ENCODE measurements at places on chromosomes 13 and 19.

DNA sequence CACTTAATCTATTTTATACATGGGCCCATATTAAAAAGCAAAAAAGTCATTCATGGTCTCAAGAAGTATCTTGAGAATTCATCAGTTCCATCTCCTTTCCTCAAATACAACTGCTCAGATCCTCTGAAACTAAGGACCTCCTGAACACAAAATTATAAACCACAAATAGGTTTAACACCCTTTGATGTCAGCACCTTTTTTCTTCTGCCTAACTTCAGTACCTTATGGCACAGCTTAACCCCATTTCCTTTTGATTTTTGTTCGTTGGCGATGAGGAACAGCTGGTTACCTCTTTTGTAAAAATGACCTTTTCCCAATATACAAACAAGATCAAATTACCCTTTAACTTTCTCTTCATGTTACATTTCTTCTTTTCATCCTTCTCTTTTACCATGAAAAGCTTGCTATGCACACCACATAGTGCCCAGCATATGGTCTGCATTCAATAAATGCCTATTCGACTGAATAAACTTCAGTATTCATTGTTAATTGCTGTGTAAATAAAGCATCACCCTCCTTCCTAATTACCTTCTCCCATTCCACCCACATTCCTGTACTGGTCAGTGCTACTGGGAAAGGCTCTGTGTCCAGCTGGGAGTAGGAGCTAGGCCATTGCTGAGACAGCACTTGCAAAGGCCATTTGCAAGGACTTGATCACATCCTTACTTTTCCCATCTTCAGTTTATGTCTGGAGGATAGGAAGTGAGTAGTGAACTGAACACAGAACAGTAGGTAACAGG lies 317.9 kb downstream of the SHISA2 start:
- DNase-seq, result no peak

DNA sequence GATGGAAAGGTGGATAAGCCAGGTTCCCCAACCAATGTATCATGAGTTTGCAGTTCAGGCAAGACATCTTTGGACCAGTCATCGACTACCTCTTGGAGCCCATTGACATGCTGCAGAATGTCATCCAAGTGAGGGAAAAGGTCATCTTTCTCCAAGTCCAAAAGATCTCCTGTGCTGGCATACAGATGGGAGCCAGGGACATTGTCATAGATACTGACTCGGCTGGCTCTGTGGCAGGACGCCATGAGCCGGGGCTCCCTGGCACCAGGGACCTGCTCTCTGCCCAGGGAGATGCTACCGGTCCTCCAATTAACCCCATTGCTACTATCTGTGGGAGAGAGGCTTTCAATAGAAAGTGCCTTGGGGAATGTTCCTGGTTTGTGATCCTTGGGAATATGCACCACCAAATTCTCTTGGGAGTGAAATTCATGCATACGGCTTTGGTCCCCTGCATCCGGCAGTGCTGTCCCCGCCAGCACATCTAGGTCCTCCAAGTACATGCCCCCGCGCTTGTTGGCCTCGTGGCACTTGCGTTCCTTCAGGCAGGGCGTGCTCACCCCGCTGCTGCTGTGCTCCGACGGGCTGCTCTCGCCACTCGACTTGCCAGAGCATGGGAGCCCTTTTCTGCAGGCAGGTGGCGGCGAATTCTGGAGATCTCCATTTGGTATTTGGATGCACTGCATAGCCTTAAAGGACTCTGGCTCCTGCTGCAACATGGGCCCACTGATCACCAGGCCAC lies 113.0 kb downstream of the KL start:
- no peak for DNase-seq

DNA sequence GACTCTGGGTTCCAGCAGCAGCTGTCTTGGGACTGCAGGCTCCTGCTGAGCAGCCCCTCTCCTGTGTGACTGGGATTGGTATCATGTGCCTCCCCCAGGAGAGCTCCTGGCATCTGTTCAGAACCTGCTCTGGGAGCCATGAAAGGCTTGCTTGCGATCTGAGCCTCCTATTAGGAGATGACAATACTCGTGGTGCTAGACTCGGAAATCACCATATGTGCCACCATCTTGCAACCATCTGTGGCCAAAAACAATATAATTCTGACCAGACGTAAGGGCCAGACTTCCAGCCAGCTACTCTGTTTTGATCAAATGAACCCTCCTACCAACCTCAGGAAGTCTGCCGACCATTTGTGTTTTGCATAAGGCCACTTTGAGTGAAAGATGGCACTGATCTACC lies 484.7 kb downstream of the IRS2 start:
- no peak for DNase-seq

DNA sequence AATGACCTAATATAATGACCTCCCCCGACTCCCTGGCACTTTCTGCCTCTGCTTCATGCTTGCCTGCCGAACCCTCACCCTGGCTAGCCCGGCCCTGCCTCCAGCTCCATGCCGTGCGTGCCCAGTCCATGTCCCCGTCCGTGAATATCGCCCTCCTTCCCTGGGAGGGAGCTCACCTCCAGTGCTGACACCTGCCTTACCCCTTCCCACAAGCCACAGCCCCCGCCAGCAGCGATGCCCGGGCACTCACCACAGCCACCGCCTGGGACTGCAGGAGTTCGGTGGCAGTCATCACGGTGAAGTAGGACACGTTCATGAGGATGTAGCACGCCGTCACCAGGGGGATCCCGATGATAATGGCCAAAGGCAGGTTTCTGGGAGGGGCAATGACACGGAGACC lies 10.0 kb downstream of the SLC7A9 start:
- DNase-seq, result no peak

DNA sequence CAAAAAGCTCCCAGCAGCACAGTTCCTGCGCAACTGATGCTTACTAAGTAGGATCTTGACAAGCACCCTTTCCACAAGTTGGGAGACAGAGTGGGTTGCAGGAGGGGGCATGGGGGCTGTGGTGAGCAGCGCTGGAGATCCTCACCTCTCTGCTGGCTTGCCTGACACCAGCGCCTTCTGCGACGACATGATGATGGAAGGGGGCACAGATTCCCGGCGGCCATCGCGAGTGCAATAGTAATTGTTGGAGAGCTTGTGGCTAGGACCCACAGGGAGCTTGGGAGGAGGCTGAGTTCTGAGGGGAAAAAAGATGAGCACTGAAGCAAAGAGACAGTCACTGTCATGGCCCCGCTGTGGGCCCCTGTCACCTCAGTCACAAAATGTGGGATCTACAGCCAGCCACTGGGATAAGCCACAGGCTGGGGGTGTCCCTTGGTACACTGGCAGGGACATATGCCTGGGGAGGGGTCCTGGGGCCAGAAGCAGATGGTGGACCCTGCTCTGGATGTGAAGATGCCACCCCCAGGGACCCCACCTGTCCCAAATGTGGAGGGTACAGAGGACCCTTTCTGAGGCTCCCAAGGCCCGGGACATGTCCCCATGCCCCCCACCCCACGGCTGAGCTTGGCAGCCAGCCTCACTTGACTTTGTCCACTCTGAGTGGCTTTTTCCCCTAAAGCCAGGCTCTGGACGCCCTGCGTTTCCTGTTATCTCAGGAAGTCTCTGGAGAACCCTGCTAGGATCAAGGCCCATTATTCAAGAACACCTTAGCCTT lies 4.6 kb downstream of the NDUFA7 start:
- no peak for DNase-seq

DNA sequence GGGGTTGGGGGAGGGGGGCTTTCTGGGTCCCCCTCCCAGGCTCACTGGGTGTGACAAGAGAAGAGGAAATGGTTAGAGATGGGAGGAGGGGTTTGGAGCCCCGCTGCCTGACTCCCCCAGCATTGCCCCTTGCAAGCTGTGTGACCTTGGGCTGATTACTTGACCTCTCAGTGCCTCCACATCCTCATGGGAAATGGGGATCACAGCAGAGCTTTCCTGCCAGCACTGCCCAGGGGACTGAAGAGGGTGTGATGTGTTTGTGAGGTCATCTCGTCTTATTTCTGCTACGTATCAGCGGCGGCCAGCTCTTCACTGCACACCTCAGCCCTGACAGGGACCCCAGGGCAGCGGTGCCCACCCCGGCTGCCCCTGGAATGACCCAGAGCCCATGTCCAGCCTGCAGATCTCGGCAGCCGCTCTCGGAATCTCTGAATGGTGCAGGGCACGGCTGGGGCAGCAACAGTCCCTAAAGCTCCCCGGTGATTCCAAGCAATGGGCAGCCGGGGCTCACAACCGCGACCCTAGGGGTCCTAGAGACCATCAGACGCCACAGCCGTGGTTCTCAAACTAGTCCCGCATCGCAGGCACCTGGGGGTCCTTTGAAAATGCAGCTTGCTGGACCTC lies 8.4 kb downstream of the PNMA8B start:
- no peak for DNase-seq

- DNase-seq, result no peak
Measured at GRCh38 chr19:49421039-49421877, 2.0 kb downstream of the PTH2 start.

- DNase-seq, result peak; percentile 67
Measured at GRCh38 chr19:6481541-6482342, at the start of gene DENND1C. DENND1C (minus strand) TSS chr19:6481787; CDS start chr19:6481695, 92 bp downstream.

DNA sequence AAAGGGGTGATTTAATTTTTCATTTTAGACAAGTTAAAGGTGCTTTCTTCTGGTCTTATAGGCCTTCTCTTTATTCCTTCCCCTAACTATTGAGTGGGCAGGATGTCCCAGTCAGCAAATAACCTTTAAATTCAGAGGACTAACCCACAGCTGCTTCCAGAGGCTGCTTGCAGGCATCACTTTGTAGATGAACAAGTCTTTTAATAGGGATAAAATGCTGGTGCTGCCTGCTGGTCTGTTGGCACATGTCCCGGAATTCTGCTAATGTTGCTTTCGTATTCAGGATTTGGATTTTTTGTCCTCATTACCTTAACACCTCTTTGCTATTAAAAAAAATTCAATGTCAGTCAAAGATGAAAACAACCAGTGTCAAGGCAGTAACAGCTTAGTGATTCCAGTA lies 132.7 kb upstream of the KL start:
- no peak for DNase-seq

DNA sequence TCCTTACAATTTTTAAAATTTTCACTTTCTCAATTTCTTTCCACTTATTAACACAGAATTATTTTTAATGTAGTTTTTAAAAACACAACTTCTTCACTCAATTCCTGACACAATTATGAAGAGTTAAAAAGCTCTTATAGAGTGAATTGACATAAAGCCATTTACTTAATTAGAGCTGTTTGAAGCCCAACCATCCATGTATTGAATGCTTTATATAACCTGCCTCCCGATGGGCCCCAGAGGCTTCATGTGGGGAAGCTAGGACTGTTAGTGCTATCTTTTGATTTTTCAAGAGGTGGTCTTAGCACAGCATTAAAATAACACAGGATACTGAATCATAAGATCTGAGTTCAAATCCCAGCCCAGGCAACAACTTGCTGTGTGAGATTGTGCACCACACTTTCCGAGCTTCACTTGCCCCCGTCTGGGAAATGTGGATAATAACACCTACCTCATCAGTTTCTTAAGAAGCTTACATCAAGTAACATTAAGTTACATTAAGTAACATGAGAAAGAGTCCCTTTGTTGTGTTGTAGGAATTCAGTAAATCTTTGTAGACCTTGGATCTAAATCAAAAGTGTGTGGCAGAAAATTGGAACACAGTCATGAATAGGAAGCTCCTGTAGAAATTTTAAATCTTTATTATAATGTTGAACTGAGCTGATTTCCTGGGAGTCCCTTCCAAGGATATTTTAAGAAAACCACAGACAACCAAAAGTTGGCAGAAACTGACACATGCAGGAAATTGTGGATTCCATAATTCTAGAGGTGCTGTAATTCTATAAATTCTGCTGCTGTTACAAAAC lies 5.5 kb upstream of the ENOX1 start:
- DNase-seq, result no peak

- DNase-seq, result no peak
Measured at GRCh38 chr19:24060687-24061356, 26.2 kb upstream of the ZNF254 start.

DNA sequence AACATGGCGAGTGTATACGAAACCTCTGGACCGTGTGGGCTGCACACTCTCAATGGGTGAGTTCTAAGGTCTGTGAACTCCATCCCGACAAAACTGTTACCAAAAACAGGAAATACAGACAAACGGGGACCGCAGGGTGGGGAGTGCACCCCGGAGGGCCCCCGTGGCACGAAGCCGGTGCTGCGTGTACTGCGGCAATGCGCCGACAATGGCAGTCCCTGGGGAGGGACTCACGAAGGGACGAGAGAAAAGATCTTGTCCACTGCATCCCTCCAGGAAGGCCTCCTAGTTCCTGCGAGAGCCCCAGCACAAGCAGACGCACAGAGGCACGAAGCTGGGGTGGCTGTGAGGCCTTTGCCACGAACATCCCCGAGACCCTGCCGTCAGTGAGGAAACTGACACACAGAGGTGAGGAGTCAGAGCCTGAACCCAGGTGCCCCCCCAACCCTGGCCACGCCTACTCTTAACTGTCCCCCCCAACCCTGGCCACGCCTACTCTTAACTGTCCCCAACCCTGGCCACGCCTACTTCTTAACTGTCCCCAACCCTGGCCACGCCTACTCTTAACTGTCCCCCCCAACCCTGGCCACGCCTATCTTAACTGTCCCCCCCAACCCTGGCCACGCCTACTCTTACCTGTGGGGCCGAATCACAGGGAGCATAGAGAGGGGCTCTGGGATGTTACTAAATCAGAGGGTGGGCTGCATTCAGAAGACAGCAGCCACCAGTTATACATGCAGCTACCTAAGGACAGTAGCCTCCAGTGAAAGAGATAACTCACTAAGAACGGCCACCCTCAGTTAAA lies 4.2 kb downstream of the MED16 start:
- peak; percentile 47 for DNase-seq

DNA sequence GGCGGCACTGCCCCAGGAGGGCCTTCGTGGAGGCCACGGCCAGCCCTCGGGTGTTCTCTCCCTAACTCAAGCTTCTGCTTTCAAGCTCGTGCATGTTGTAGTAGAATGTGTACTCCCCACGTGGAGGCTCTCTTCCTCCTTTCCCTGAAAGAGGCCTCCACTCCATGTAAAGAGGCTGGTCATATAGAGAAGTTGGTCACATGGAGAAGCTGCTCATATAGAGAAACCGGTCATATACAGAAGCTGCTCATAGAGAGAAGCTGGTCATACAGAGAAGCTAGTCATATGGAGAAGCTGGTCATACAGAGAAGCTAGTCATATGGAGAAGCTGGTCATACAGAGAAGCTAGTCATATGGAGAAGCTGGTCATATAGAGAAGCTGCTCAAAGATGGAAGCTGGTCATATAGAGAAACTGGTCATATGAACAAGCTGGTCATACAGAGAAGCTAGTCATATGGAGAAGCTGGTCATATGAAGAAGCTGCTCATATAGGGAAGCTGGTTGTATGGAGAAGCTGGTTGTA lies 152.5 kb downstream of the COL4A1 start:
- no peak for DNase-seq

DNA sequence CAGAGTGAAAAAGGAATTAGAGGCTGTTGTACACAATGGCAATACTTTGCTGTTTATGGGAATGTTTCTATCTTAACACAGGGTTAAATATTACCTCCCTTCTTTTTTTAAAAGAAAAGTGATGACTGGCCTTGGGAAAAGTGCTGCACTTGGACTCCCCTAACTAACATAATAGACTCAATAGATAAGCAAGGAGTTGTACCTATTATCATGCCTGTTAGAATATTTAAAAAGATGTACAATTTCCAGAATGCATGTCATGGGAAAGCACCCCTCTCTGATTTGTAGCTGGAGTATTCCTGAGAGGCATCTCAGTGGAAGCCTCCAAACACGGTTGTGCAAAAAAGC lies 79.3 kb upstream of the GPC6 start:
- DNase-seq, result no peak

All from activated CD8-positive, alpha-beta memory T cell treated with anti-CD3 and anti-CD28 coated beads, Interleukin-2, amount 50 U/mL, for 4 hours (primary cell).